ENCODE measurements at places on chromosomes 2 and 18.

- DNase-seq, result no peak
Measured at GRCh38 chr2:172211512-172211911, 108.8 kb upstream of the DLX2 start.

DNA sequence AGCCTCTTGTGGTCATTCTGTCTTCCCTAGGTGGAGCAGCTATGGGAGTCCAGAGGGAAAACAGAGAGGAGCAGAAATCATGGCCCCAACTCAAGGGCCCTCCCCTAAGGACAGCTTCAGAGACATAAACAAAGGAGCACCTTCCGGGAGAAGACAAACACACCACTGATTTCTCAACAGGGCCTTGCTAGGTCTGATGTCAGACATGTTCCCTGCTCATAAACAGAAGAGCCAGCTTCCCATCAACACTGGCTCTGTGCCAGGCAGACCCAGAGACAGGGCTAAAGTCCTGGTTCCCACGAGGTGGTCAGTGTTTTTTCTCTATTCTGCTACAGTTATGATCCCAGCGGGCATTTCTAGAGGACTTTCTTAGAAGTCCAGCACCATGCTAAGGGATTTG lies 19.3 kb downstream of the CXCR2 start:
- DNase-seq, result no peak

GRCh38 chr2:101820519-101820918 lies 123.0 kb downstream of the MAP4K4 start:
- DNase-seq, result no peak

- no peak for DNase-seq
Measured at GRCh38 chr2:216445501-216445900, 33.2 kb downstream of the SMARCAL1 start.

- DNase-seq, result peak; percentile 98
Measured at GRCh38 chr2:229261076-229261475, 10.0 kb downstream of the PID1 start.

GRCh38 chr18:48002933-48003365 lies 72.5 kb upstream of the SMAD2 start:
- peak; percentile 96 for DNase-seq
